Activated CD8-positive, alpha-beta memory T cell treated with anti-CD3 and anti-CD28 coated beads for 48 hours (primary cell): ENCODE measurements at places on chromosomes 1 and 21.

- no peak for DNase-seq
Measured at GRCh38 chr1:25197982-25198662, 34.2 kb downstream of the SYF2 start.

DNA sequence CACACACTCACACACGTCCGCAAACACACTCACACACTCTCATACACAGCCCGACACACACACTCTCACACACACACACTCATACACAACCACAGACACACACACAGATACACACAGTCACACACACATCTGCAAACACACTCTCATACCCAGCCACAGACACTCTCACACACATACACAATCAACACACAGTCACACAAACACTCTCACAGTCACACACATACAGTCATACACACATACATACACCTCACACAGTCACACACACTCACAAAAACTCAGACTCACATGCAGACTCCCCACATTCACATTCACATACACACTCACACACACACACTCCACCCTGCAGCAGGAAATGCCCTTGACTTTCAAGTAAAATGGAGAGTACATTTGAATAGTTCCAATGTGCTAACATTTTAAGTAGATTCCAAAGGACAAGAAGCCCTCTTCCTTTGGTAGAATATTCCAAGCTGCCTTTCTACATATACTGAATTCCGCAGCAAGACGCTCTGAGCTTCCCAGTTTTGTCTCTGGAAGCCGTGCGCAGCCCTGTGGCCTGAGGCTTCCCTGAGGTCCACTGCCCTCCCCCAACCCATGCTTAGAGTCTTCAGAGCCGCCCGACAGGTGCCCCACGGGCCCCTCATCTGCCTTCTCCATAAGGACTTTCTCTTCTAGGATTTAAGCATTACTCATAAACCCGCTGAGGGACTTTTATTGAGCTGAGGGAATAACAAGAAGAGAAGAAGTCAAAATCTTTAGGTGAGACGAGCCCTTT lies 9.7 kb downstream of the BATF3 start:
- DNase-seq, result no peak

DNA sequence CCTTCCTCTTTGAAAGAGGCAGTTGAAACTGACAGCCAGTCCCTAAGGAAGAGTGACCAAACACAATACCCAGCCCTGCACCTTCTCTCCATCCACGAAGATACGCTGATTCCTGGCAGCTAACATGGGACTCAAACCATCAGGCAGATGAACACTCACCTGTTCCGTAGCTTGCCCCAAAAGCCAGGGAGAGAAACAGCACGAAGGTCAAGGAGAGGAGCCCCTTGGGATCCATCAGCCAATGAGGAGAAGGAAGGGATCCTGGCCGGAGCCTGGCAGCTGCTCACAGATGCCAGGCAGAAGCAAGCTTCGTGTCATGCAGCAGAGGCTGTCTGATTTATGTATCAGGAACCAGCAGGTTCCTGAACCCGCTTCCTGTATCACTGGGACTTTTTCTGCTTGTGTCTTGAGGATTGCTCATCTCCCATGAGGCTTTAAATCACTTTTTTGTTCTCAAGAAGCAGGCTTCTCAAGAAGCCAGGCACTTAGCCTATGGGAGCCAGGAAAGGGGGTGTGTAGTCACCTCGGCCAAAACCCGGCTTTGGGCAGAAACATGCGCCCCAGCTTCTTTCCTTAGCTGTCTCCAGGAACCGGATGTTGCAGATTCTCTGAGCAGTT lies at the start of gene SLAMF1:
Gene SLAMF1 (minus strand): TSS at position 334 of the 618 bp plus-strand sequence. CDS start 99 bp downstream, at position 235.
- no peak for DNase-seq

GRCh38 chr1:235470741-235471439 lies 33.4 kb downstream of the B3GALNT2 start:
- no peak for DNase-seq

- no peak for DNase-seq
Measured at GRCh38 chr1:203628201-203629015, 1.8 kb downstream of the ATP2B4 start.

- DNase-seq, result no peak
Measured at GRCh38 chr1:78641558-78641957, 8.1 kb upstream of the IFI44 start.

GRCh38 chr1:87926921-87927320 lies 598.2 kb downstream of the LMO4 start:
- DNase-seq, result no peak

GRCh38 chr21:43884012-43884860 lies 19.2 kb downstream of the AGPAT3 start:
- DNase-seq, result no peak

DNA sequence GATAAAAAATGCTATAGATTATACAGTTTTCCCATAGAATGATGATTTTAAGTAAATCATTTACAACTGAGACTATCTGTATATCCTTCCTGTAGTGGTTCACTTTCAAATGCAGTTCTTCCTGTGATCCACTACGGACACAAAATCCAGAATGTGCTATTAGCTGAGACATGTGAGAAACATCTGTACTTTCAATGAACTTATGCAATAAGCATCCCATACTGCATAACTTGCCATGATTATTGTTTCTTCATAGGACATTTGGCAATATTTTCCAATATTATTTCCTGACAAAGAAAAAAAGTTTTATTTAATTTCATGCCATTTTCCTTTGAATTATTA lies 83.5 kb upstream of the PRDX6 start:
- no peak for DNase-seq

DNA sequence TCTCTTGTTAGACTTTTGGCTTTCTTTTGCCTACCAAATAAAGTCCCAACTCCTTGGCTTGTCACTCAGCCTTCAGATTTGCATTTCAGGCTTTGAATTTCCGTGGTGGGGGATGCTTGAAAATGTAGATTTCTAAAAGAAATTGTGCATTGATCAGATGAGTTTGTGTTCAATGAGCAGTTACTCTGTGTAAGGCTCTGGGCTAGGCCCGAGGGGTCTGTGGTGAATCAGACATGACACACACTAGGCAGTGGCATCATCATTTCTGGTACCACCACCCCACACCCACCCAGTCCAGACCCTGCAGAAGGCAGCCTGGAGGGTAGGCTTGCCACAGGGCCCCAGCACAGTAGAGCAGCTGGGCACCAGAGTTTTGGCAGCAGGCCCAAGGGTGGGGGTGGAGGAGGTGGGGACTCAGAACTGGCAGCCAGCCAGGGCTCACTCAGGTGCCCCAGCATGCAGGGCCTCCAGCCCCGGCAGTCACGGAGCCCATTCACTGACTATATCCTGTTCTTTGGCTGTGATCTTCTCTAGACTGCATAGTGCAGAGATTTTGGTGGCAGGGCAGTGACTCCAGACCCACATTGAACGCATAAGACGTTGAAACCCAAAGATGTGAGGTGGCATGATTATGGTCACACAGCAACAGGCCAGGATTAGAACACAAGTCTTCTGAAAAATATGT lies 97.2 kb upstream of the ARTN start:
- DNase-seq, result no peak

DNA sequence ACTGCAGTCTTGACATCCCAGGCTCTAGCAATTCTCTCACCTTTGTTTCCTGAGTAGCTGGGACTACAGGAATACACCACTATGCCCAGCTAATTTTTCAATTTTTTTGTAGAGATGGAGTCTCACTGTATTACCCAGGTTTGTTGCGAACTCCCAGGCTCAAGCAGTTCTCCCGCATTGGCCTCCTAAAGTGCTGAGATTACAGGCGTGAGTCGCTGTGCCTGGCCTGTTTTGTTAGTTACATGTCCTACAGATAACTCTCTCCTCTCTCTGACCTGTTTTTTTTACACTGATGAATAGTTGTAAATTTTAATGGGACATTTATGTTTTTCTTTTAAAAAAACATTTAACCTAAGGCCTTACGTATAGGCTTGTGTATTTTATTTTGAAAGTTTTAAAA lies 19.8 kb downstream of the PTBP2 start:
- no peak for DNase-seq

GRCh38 chr1:10250663-10251062 lies 40.3 kb downstream of the KIF1B start:
- DNase-seq, result no peak

DNA sequence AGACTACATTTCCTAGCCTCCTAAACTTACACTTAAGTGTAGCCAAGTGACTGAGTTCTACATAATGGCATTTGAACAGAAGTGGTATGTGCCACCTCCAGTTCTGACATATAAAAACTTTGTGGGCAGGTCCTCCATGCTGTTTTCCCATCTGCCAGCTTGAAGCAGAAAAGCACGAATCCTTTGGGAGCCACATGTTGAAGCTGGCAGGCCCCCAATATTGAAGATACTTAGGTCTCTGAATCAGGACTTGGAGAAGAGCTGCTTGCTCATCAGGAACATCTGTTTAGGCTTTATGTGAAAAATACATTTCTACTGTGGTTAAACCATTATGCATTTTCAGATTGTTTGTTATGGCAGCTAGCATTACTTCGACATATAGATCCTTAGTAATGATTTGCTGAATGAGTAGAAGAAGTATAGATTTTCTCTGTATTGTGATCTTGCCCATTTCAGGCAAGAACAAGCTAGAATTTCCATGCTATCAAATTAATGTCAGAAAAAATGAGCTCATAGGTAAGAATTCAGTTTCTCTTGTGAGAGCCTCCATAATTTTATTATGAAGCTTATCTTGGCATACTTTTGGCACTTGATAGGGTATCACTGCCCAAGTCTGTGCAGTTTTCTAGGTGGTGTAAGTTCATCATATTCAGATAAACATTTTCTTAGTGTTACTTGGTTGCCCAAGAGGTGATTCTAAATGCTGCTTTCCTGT lies 68.4 kb downstream of the GDAP2 start:
- DNase-seq, result no peak

DNA sequence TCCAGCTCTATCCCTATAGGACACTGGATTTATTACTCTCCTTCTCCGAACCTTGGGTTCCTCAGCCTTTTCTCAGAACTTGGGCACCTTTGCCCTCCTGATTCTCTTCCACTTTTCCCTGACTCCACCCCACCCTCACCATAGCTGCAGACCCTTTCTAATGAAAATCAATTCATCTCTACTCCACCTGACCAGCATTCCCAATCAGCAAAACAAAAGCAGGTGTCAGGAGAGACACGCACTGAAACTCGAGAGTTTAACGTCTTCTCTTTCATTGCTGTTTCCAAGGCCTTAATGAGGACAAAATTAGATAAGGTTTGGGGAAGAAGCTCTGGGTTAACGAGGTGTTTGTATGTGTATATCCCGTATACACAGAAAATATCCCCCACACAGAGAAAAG lies 208.8 kb downstream of the PLPP3 start:
- no peak for DNase-seq
